ENCODE measurements at places on chromosomes 12 and 14.

GRCh38 chr12:6452245-6452943 lies 552 bp downstream of the TAPBPL start:
- no peak for DNase-seq

DNA sequence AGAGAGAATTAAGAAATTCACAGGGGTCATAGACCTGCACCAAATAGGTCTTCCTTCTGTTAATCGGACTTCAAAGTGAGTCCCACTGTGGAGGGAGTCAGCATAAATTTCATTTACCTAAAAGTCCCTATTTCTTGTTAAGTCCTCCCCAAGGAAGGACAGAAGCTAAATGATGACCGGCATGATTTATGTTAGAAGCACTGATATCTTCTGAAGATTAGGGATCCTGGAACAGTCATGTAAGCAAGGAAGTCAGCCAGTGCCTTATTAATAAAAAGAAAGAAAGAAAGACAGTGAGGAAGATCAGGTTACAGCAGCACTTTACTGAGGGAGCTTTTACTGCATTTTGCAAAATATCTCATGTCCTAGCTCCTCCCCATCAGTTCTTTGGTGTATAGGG lies 287.5 kb downstream of the FOXG1 start:
- DNase-seq: no peak

DNA sequence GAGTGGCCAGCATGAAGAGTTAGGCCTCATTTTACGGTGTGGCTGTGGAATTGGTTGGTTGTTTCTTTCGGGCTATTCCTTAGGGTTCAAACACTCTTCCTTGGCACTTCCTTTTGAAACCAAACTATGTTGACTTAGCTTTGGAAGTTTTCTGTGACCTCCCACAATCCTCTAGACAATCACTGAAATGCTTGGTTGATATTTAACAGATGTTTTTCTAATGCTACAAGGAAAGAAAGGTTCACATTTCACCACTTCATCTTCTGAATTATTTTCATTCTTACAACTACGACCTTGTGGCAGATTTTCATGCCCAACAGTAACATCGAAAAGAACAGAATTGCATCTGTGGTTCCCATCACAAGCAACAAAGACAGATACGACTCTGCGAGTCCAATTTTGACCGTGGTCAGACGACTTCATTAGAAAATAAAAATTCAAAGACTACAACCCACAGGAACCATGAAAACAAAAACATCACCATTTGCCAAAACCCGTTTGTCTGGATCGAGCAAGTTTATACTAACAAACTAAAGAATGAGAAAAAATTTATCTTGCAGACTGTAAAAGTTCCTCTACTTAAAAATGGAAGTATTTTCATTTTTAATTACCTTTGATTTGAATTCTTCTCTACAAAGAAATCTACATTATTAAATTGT lies 16.9 kb downstream of the PRKAB1 start:
- no peak for DNase-seq

DNA sequence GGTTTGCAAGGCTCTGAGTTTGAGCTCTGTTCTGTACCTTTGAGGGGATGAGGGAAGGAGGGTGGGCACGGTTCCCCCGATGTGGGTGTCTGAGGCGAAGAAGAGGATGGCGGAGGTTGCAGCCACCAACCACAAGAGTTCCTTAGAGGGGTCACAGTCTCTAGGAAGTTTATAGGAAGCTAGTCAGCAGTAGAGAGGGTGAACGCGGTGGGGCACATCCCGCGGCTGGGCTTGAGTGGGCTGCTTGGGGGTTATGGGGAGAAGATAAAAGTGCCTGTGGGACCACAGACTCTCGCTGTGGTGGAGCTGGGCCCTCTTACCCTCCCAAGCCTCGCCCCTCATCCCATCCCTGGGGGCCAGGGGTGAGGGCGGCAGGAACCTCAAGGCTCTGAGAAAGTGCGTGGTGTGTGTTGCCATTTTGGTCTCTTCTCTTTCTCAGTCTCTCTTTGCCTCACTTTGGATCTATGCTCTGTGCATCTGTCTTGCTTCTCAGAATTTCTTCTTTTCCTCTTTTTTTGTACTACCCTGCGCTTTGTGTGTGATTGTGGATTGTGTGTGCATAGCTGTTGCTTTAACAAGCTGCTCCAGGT lies 2.7 kb downstream of the CD4 start:
- no peak for DNase-seq

GRCh38 chr14:53310412-53310811 lies 157.3 kb upstream of the DDHD1 start:
- DNase-seq: no peak

DNA sequence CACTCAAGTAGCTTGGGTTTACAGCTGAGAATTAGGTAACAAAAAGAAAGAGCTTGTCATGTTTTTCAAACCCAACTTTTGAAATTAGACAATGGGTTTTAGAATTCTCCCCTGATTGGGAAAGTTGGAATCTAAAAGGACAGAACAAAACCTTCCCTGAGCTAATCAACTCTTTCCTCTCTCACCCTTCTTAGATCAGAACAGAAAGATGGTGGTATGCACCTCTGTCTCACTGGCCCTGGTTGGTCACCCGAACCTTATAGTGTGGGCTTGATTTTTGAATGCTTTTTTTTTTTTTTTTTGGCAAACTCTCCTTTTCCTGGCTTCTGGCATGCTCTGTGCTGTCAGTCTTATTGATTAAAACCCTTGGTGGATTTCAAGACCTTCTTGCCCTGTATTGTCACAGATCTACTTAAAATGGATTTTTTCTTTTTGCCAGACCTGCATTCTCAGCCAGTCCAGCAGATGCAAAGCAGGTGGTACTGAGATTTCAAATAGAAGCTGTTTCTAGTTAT lies 251.1 kb upstream of the RMST start:
- no peak for DNase-seq

GRCh38 chr12:49422114-49422513 lies 54.9 kb downstream of the SPATS2 start:
- no peak for DNase-seq

- DNase-seq: no peak
Measured at GRCh38 chr12:67420506-67420905, 151.3 kb downstream of the CAND1 start.
